ENCODE measurements at places on chromosomes 5 and 9. TPM values are rescaled to one million over a fixed set of nuclear protein-coding genes. Genes with fewer than 3 reads are reported as not detected.

The FBP2 gene
- not detected for total RNA-seq

The PCDHA12 gene
- total RNA-seq = not detected

The TAL2 gene
- not detected for total RNA-seq

The IL31RA gene
- total RNA-seq = not detected

The PCDHAC1 gene
- total RNA-seq = 2.5 TPM

DNA sequence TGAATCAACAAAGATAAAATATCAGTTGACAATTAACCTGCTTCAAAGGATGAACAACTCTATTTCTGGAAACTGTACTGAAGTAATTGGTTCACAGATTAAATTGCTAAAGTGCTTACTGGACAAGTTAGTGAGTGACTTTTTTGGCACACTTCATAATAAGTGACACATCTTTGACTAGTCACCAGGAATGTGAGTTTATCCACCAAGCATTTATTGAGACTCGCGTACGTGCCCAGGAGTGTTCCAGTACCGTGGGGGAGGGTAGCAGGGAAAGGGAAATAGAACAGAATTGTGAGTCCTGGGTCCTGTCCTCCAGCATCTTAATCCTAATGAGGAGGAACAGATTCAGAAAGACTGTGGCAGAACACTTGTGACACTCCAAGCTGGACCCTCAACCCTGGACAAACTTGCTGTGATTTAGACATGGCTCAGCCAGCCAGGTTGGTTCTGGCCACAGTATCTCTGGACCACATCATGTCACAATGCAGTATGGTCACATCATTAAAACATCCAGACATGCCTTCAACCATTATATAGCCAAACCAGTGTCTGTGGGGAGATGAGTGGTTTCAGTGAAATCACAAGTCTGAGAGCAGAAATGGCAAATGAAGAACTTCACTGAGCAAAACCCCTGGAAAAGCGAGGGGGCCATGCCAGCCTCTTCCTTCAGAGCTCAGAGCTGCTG lies 623.1 kb downstream of the BNC2 start:
- H3K36me3 ChIP-seq = no peaks in the 10 kb centered on the region
- no peak for DNase-seq
- H3K4me1 ChIP-seq = no peaks in the 10 kb centered on the region
- no peak overlapping the region for H3K4me3 ChIP-seq

GRCh38 chr9:110526426-110526825 lies 53.1 kb downstream of the SVEP1 start:
- DNase-seq = no peak
- H3K36me3 ChIP-seq = no peaks in the 10 kb centered on the region
- no peaks in the 10 kb centered on the region for H3K4me1 ChIP-seq
- no peak overlapping the region for H3K4me3 ChIP-seq

- H3K27me3 ChIP-seq = no peaks in the 10 kb centered on the region
- H3K4me3 ChIP-seq = no peak overlapping the region
- H3K36me3 ChIP-seq = peaks cover 28% of the 10 kb centered on the region
These were observed 289.2 kb downstream of the ARHGAP26 start for GRCh38 chr5:143059355-143059754.

GRCh38 chr9:96154081-96154480 lies 147.9 kb downstream of the HSD17B3 start:
- DNase-seq = no peak
- no peaks in the 10 kb centered on the region for H3K4me1 ChIP-seq
- no peaks in the 10 kb centered on the region for H3K27me3 ChIP-seq
- no peaks in the 10 kb centered on the region for H3K36me3 ChIP-seq

DNA sequence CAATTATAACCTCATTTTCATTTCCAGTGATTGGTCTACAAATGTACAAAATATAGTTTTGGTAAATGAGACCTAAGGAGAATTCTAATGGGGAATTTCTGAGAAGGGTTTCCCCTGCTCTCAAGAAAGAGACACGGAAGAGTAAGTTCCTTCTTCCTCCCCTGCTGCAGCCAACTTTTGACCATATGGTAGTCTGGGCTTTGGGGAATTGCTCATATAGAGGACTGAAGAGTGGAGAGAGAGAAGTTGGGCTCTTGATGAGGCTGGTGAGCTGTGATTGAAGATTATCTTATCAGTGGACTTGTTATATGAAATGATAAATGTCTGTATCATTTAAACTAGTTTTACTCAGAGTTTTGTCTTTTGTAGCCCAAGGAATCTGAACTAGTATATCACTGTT lies 4.3 kb upstream of the LNPEP start:
- no peak overlapping the region for H3K4me3 ChIP-seq
- H3K4me1 ChIP-seq = no peaks in the 10 kb centered on the region
- H3K36me3 ChIP-seq = no peaks in the 10 kb centered on the region
- no peaks in the 10 kb centered on the region for H3K27me3 ChIP-seq

GRCh38 chr5:91384671-91385430 lies 1.7 kb upstream of the ARRDC3 start:
- H3K27ac ChIP-seq = peak overlapping the region; percentile 97
- H3K27me3 ChIP-seq = no peaks in the 10 kb centered on the region
- H3K4me1 ChIP-seq = no peaks in the 10 kb centered on the region

GRCh38 chr5:62653864-62654575 lies 75.4 kb downstream of the LRRC70 start:
- no peak for DNase-seq
- no peaks in the 10 kb centered on the region for H3K4me1 ChIP-seq
- no peaks in the 10 kb centered on the region for H3K36me3 ChIP-seq
- no peak overlapping the region for H3K4me3 ChIP-seq
- no peaks in the 10 kb centered on the region for H3K27me3 ChIP-seq

- no peaks in the 10 kb centered on the region for H3K27me3 ChIP-seq
- no peaks in the 10 kb centered on the region for H3K36me3 ChIP-seq
- H3K4me3 ChIP-seq = no peak overlapping the region
- H3K4me1 ChIP-seq = no peaks in the 10 kb centered on the region
- no peak for DNase-seq
These were observed 30.1 kb downstream of the TUSC1 start for GRCh38 chr9:25648116-25648515.

- DNase-seq = no peak
- H3K27me3 ChIP-seq = no peaks in the 10 kb centered on the region
- H3K4me1 ChIP-seq = no peaks in the 10 kb centered on the region
- no peak overlapping the region for H3K4me3 ChIP-seq
- no peak overlapping the region for H3K27ac ChIP-seq
These were observed 144.5 kb upstream of the FTMT start for GRCh38 chr5:121707178-121707577.

DNA sequence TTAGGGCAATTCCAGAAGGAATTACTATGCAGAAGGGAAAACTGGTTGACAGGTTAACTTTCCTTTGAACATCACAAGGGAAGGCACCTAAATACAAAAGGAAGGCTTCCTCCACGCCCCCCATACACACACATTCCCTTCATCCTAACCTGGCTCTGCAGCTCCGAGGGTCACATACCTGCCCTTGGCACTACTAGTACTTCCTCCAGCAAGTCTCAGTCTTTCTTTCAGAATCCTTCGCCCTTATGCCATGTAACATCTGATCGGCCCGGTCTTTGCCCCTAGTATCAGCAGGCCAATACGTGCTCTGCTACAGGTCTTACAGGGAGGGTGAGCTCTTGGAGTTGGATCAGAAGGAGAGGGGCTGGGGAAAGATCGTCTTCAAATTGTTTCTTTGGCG lies 1.6 kb upstream of the MARCHF6 start:
- H3K27ac ChIP-seq = no peak overlapping the region
- no peak overlapping the region for H3K4me3 ChIP-seq
- no peaks in the 10 kb centered on the region for H3K4me1 ChIP-seq
- H3K27me3 ChIP-seq = no peaks in the 10 kb centered on the region
- H3K36me3 ChIP-seq = no peaks in the 10 kb centered on the region

DNA sequence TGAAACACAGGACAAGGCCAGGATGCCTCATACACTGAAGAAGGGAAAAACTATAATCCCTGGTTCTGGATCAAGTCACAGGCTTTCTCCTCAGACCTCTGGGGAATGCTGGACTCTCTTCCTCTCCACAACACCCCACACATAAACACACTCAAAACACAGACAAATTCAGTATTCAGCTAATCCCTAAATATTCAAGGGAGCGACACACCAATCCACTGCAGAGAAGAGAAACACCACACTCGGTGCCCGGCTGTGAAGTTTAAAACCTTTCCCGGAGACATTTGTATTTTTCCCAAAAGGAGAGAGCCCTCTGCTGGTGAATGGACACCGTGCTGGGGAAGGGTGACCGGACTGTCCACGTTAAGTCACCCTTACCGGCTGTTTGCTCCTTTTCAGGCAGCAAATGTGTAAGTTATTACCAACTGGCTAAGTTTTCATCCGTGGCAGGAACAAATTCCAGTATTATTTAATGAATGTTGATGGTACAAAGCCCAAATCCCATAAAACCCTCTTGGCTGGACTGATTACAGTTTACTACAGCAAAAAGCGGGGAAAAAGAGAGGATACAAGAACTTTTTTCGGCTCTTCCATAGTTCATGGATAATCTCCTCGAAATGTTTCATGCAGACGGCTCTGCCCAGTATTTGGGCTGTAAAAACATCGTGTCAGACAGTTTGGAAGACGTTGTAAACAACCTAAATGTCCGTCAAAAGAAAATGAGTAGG lies 130.9 kb upstream of the SLC30A5 start:
- no peaks in the 10 kb centered on the region for H3K27me3 ChIP-seq
- H3K4me1 ChIP-seq = no peaks in the 10 kb centered on the region

- no peaks in the 10 kb centered on the region for H3K4me1 ChIP-seq
- DNase-seq = no peak
- H3K36me3 ChIP-seq = no peaks in the 10 kb centered on the region
- no peak overlapping the region for H3K4me3 ChIP-seq
- H3K27me3 ChIP-seq = no peaks in the 10 kb centered on the region
These were observed 465.0 kb downstream of the MTRR start for GRCh38 chr5:8333977-8334376.

- H3K27ac ChIP-seq = no peak overlapping the region
- no peaks in the 10 kb centered on the region for H3K4me1 ChIP-seq
These were observed 274.9 kb downstream of the GADD45G start for GRCh38 chr9:89879701-89880100.

- no peak overlapping the region for H3K27ac ChIP-seq
- H3K4me1 ChIP-seq = no peaks in the 10 kb centered on the region
- DNase-seq = peak; percentile 38
These were observed 8.9 kb upstream of the RXRA start for GRCh38 chr9:134317400-134317789.

DNA sequence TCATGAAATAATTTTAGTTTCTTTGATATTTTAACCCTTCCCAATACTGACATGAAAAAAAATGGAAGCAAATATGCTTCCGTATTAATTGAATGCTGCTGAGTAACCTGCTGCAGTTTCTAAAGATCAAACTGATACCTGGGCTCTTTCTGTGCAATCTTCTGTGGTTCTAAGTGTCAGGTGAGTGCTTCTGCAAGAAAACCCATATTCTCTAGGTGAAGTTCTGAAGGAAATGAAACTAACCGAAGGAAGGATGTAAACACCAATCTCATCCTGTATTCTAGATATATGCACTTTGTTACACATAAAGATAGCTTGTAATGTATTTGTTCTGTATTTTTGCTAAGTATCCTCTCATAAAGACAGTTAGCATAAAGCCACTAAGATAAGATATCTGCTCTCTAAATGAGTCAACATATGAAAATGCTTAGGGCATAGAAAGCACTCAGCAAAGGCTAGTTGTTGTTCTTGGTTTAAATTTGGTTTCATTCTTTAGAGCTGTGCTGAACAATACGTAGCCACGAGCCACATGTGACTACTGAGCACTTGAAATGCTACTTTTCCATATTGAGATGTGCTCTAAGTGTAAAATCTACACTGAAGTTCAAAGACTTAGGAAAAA lies 52.0 kb downstream of the ITGA2 start:
- H3K27ac ChIP-seq = no peak overlapping the region
- no peak for DNase-seq
- H3K4me1 ChIP-seq = no peaks in the 10 kb centered on the region
- H3K4me3 ChIP-seq = no peak overlapping the region
- H3K27me3 ChIP-seq = no peaks in the 10 kb centered on the region

- peak; percentile 7 for DNase-seq
- no peak overlapping the region for H3K27ac ChIP-seq
- H3K36me3 ChIP-seq = no peaks in the 10 kb centered on the region
- no peaks in the 10 kb centered on the region for H3K4me1 ChIP-seq
These were observed 16.9 kb upstream of the COL5A1 start for GRCh38 chr9:134624621-134625181.

- H3K27me3 ChIP-seq = no peaks in the 10 kb centered on the region
- no peaks in the 10 kb centered on the region for H3K36me3 ChIP-seq
- no peaks in the 10 kb centered on the region for H3K4me1 ChIP-seq
- no peak overlapping the region for H3K4me3 ChIP-seq
- no peak overlapping the region for H3K27ac ChIP-seq
- DNase-seq = no peak
These were observed 230.3 kb upstream of the MVB12B start for GRCh38 chr9:126096340-126096739.

Measured in Peyer's patch (tissue), 4 donors.